ENCODE measurements at places on chromosomes 6 and 20.

DNA sequence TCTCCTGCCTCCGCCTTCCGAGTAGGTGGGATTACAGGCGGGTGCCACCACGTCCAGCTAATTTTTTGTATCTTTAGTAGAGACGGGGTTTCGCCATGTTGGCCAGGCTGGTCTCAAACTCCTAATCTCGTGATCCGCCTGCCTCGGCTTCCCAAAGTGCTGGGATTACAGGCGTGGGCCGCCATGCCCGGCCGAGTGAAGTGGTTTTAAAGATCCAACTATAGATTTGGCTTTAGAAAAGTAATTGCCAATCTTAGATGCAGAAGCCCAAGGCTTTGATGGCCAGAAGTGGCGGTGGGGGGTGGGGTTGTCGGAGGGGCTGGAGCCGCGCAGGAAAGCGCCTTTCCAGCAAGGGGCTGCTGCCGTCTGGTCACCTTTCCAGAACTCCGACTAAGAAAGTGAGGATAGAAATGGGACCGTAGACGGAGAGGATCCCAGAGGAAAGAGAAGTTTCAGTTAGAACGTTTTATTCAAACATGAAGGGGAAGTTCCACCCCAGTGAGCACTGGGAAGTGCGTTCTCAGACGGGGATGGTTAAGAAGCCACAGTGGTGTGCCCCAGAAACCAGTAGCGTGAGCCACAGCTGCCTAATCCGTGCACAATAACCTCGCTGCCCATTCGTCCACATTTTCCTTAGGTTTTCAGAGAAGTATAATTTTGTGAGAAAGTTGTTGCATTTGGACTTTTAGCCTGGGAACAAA, 69.7 kb downstream of the DLL1 start:
- DNase-seq, result no peak

GRCh38 chr20:47024461-47024937, 129.9 kb downstream of the EYA2 start:
- no peak for DNase-seq

DNA sequence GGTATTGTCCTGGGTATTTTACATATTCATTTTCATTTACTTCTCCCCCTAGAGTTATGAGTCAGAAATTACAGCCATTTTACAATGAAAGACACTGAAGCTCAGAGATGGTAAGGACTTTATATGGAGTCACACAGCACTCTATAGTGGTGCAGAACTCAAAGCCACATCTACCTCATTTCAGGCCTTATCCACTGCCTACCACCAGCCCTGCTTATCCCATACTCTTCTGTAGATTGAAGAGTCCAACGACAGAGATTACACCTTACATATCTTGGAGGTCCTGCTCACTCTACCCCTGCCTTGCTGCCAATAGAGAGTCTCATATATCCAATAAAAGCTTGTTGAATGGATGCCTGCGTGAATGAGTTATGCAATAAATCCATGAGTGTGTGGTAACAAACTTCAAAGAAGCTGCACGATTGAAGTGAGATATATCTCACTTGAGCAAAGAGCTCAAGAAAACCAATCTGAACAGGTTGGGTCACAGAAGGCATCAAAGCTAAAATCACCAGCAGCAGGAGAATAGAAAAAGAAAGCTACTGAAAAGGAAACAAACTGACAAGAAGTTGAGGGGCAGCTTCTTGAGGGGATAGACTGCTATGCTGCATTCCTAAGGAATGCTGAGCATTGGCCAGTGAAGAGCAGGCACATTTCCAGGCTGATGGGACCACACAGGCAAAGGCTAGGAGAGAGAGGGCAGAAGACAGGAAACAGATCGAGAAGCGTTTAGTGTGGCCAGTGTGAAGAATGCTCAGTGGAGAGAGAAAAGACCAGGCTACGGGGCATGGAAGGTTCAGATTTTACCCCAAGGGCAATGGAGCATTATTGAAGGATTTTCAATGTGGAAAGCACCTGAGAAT, 585.6 kb downstream of the DHX35 start:
- no peak for DNase-seq

GRCh38 chr20:60144974-60145527, 186.8 kb downstream of the CDH26 start:
- no peak for DNase-seq

DNA sequence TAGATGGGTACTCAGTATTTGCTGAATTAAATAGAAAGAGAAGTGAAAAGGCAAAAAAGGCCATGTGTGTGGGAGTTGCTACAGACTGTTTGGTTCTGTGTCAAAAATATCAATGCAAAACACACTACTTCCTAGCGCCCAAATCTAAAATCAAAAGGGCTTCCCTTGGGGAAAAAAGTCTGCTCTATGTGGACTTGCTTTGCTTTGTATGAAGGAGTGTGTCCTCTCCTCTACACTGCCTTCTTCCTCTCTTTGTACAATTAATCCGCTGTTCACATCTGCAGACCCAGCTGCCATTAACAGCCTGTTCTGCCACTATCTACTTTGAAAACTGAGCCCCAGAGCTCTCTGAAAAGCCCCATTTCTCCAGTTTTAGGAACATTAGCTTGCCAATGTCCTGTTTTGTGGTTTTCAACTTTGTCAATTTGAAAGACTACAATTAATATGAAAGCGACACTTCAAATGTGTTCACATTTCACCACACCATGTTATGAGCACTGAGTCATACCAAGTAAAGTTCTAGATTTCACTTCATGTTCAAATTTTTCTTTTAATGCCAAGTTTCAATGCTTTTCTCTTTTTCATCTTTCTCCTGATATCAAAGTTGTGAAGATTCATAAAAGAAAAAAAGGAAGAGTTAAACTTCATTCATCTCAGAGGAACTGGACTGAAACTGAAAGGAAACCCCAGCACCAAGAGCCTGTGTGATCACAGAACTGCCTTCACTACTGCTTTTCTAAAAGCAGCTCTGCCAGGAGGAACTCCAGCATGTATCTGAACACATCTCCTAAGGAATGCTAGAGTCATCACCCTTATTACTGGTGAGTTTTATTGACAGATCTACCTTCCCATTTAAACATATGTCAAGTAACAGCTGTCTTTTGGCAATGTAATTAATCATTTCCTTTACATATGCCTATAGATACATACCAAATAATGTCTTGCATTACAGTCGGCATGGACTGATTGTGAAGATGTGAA, 102.6 kb downstream of the KIF13A start:
- no peak for DNase-seq

DNA sequence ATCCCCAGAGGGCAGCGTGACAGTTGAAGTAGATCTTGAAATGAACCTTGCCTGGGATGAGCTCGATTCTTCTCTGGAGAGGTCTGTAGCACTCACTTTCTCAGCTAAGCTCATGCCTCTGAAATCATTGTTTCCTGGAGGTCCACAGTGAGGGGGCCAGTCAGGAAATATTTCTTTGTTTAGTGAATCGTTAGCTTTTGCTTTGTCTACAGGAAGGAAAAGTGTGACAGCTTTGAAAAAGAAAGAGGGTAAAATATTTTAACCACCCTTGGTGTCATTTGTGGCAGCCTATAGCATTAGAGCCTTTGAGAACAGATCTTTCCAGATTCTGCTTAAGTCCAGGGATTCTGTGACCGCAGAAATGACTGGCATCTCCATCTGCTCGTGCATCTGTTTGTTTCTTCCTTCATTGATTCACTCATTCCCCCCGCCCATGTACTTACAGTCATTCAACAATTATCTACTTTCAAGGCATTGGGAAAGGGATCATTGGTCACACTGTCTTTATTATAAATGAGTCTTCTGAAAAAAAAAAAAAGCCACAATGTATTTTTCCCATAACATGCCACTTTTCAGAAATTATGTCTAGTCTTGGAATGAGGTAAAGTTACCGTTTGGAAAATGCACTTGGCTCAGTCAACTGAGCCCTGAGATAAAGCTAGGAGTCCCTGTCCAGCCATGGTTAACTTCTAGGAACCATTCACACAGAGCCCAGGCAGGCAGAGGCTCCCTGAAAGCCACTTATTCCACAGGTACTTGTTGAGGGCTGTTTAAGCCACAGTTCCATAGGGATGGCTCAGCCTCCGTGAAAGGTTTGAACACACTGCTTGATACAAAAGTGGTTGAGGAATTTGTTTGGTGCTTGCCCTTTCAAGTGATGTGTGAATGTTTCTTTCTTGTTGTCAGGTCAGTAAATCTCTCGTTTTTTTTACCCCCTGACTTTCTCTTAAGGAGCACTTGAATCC, 86.0 kb downstream of the TIAM2 start:
- no peak for DNase-seq

GRCh38 chr20:20666359-20666758, 46.1 kb downstream of the RALGAPA2 start:
- DNase-seq, result no peak

DNA sequence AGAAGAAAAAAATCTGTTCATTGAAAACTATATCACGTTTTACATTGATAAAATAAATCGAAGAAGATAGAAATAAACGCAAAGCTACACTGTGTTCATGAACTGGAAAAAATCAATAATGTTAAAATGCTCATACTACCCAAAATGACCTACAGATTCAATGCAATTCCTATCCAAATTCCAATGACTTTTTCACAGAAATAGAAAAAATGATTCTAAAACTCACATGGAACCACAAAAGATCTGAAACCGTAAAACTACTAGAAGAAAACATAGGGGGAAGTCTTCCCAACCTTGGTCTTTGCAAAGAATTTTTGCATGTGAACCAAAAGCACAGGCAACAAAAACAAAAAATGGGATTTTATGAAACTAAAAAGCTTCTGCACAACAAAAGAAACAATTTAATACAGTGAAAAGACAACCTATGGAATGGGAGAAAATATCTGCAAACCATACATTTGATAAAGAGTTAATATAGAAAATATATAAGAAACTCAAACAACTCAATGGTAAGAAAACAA, 33.9 kb upstream of the ULBP3 start:
- DNase-seq, result no peak

GRCh38 chr6:111894951-111895350, 21.7 kb upstream of the FYN start:
- peak; percentile 17 for DNase-seq

- DNase-seq, result peak; percentile 79
Measured at GRCh38 chr20:54340667-54341081, 132.8 kb downstream of the PFDN4 start.

- no peak for DNase-seq
Measured at GRCh38 chr20:6767126-6767535, 355 bp upstream of the BMP2 start.

DNA sequence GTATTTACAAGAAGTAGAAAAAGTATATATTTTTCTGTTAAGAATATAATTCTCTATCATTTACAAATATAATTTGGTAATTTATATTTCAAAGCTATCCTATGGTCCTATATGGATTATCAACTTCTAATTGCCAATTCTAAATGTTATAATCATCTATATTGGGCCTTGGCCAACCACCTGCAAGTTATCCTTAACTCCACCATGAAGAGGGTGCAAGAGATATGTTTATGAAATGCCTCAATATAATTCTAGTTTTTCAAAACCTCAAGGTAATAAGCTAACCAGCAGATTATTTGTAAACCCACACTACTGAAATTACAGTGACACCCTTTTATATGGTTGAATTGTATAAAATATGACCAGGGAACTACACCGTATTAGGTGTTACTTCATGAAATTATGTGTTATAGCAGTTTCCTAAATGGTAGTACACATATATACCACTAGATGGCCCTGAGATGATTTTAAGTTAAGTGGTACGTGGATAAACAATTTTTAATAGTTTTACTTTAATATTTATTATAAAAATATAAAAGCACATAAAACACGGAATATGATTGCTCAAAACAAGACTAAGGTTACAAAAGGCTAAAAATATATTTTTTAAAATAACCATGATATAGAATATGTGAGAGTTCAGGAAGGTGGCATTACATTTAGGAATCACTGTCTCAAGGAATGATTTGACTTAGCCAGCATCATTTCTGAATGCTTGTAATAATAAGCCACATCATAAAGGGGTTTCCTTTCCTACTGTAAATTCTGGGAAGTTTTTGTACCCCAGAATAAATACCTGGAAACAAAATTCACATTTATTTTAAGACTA, 9.8 kb upstream of the PNISR start:
- DNase-seq, result peak; percentile 55

Data from cardiac fibroblast (primary cell).